Hepatic stellate cell (primary cell): ENCODE measurements at places on chromosomes 12 and 14.
A peak's percentile ranks its signal among the peaks of the same experiment; 100 is the strongest.

DNA sequence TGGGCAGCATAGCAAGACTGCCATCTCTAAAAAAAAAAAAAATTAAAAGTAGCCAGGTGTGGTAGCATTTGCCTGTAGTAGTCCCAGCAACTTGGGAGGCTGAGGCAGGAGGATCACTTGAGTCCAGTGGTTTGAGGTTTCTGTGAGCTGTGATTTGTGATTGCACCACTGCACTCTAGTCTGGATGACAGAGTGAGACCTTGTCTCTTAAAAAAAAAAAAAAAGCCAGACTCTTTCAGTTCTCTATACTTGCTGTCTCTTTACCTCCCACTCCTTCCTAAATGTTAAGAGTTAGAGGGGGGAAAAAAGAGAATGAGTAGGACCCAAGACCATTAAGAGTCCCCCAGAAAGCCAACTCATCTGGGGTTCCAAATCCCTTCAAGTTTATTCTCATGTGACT is 17.8 kb downstream of the EIF2S1 start:
- no peak for DNase-seq

GRCh38 chr14:91367173-91368171 is 50.1 kb downstream of the CCDC88C start:
- DNase-seq: peak; percentile 65

DNA sequence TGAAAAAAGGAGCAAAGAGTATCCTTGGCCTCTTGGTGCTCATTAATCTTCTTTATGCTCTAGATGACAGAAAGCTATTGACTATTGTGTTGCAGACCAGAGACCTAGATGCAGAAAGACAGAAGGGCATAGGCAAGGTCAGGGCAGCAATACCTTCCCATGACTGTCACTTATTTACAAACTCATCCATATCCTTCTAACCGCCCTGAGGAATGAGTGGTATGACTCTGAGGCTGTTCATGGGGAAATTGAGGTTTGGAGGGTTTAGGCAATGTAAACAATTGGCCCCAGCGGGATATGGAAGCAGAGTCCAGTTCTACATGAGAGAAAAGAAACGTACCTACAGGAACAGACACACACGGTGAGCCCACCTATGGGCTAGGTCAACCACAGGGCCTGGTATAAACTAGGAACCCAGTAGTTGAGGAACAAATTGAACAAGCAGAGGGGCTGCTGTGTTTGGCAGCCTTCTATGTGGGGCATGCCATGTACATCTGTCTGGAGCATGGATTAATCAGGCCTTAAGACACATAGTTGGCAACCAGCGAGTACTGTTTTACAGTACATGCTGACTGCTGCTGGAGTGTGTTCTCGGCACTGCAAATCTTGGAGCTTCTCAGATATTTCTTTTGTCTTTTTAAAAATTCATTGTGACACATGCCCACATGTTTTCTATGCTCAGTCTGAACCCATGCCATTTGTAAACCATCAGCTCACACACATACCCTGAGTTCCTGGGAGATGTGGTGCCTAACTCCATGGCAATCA is 159.7 kb upstream of the NTF3 start:
- DNase-seq: no peak

GRCh38 chr12:15289192-15289591 is 33.1 kb upstream of the PTPRO start:
- DNase-seq: no peak

DNA sequence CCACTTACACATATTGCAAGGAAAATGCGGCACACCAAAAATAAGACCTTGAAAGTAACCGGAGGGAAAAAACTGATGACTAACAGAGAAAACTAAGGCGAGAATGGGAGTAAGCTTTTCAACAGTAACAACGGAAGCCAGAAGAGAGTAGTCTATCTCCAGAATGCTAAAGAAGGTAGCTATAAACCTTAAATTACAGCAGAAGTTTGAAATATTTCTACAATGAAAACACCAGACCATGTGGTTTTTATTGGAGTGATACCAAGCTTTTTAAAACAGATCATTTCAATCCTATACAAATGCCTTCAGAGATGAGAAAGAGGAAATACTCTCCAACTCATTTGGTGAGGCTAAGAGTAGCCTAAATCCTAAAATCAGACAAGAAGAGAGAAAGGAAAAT is 209.5 kb downstream of the ANO6 start:
- DNase-seq: peak; percentile 9

DNA sequence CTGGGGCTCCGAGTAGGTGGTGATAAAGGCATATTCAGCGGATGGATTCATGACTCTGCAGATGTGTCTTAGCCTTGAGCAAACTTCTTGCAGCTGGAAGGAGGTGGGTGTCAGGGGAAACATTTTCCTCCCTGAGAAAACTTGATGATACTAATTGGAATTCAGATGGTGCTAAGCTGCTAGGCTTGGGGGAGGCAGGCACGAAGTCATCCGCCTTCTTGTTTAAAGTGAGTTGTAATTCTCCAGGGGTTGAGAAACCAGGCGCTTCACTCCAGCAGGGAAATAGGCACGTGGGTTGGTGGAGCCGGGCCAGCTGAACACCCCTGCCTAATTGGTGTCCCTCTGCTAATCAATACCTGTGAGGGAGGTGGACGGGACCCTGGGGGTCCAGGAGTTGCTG is 48.9 kb upstream of the FAM181A start:
- DNase-seq: no peak

DNA sequence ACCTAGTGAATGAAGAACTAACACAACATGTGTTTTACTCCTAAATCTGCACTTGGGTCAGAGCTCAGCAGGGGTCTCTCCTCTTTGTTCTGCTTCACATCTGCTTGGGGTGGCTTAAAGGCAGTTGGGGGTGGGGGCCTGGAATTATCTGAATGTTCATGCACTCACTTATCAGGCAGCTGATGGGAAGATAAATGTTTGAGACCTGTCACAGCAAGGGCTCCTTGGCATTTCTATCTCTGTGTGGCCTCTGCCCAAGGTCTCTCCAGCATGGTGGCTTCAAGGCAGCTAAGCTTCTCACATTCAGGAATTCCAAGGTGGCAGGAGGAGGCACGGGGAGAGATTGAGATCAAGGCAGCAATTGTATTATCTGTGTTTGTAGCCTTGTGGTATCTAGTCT is 6.4 kb upstream of the HMGA2 start:
- no peak for DNase-seq

- peak; percentile 38 for DNase-seq
Observed at GRCh38 chr12:104357421-104357952, 53.9 kb downstream of the EID3 start.

GRCh38 chr12:78324234-78324633 is 493.5 kb downstream of the NAV3 start:
- DNase-seq: no peak

GRCh38 chr14:22887260-22887989 is 4.4 kb downstream of the REM2 start:
- DNase-seq: peak; percentile 76

DNA sequence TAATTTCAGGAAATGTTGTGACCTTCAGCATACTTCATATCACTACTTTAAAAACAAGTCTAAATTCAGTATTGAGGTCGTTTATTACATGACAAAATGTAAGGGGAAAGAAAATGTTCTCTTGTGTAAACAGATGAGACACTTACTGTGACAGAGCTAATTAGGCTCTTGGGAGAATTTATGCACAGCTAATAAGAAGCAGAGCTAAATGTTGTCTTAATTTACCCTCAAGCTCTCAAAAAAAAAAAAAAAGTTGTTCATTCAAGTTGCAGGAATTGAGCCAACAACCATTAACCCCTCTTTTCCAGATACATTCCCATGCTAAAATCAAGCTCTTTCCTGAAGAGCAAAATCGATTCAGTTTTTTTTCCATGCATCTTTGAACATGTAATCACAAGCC is 1419.4 kb downstream of the FSCB start:
- no peak for DNase-seq

- DNase-seq: no peak
Observed at GRCh38 chr12:8087666-8088065, 5.6 kb downstream of the NECAP1 start.

DNA sequence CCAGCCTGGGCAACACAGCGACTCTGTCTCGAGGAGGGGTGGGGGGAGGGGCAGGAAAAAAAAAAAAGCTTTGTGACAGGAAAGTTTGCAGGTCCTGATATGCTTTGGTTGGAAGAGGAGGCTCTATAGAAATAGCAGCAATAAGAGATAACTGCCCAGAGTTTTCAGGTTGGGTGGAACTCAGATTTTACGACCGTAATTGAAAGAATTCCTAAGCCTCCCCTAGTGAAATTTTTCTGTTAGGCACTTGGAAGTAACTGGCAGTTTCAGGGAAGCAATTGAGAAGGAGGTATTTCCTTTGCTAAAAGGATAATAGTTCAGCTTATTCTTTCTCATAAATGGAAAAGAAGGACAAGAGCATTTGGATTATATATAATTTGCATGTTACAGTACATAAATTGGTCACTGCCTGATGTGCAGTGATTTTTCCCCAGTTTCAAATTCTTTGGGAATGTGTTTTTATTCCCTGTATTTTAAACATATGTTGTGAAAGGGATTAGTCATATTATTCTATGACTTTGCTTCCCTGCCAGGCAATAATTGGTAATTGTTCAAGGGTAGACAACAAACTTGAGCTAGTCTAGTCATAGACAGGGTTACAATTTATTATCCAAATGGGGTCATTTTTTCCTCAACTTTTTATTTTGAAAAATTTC is 452.8 kb downstream of the AEBP2 start:
- no peak for DNase-seq

GRCh38 chr12:104218935-104219334 is 3.4 kb downstream of the TXNRD1 start:
- no peak for DNase-seq

GRCh38 chr14:34615507-34615906 is 14.4 kb downstream of the SNX6 start:
- no peak for DNase-seq

- peak; percentile 77 for DNase-seq
Observed at GRCh38 chr14:24095271-24096068, 1.4 kb downstream of the PCK2 start.

- no peak for DNase-seq
Observed at GRCh38 chr14:50381823-50382287, 14.8 kb downstream of the CDKL1 start.

- no peak for DNase-seq
Observed at GRCh38 chr14:52235434-52235833, 32.1 kb upstream of the PTGDR start.

DNA sequence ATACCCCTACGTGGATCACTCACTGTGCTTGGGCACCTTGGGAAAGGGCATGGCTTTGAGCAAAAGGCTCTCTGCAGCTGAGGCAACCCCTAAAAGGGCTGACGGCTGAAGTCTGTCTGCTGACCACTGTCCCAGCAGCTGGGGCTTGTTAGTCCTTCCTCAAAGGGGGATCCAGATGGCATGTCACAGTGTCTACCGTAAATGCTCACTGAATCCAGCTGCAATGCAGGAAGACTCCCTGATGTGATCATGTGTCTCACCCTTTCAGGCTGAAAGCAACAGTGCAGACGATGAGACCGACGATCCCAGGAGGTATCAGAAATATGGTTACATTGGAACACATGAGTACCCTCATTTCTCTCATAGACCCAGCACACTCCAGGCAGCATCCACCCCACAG is 12.4 kb downstream of the OAS1 start:
- no peak for DNase-seq

- no peak for DNase-seq
Observed at GRCh38 chr12:130709971-130710732, 5.9 kb downstream of the RIMBP2 start.

GRCh38 chr12:71440763-71441748 is 1.5 kb downstream of the LGR5 start:
- no peak for DNase-seq

DNA sequence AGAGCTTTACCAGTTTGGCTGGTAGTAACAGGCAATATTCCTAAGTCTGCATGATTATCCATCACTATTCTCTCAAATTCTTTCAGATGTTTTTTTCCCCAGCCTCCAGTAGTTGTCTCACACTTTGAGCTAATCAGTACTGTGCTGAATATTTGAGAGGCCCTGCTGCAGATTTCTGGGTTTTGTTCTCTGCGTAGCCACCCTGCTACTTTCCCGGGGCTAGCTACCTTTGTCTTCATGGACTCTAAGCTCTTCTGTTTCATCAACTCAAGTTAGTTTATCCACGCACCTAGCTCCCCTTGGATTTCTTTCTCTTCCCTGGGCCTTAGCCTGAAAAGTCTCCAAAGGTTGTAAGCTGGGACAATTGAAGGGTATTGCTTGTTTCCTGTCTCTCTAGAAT is 73.0 kb downstream of the FUT8 start:
- no peak for DNase-seq

DNA sequence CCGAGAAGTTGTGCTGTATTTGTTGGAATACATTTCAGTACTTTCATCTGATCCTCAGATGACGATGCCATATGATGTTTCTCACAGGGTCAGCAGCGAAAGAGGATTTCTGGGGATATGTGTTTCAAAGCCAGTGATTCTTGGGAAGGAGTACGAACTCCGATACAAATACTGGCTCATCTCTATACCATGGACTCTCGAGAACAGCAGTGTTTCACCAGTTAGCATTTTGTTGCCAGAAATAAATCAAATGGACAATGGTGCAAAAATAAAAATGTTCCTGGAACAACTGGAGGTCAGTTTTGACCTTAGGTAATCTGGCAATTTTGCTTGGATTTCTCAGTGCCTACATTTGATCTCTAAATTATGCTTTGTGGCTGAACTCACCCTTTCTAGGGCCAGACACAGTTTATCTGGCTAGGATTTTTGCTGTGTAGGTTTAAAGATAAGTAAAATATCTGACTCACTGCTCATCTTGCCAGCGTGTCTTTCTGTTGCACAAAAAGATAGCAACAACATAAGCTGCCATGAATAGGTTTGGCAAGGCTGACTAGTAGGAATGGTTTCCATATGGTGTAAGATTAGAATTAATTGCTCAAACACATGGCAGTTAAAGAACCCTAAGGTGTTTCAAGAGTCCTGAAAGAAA is 11.0 kb upstream of the MGP start:
- DNase-seq: no peak

DNA sequence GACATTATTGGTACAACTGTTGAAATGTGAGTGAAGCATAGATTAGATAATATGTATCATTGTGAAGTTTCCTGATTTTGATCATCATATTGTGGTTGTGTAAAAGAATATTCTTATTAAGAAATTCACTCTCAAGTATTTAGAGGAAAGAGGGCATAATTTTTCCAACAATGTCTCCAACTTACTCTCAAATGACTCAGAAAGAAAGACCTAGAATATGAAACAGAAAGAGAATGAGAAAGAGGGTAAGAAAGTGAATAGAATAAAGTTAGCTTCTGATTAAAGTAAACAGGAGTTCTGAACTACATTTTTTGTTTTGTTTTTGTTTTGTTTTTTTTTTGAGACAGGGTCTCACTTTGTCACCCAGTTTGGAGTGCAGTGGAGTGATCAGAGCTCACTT is 123.0 kb downstream of the CPNE8 start:
- no peak for DNase-seq

DNA sequence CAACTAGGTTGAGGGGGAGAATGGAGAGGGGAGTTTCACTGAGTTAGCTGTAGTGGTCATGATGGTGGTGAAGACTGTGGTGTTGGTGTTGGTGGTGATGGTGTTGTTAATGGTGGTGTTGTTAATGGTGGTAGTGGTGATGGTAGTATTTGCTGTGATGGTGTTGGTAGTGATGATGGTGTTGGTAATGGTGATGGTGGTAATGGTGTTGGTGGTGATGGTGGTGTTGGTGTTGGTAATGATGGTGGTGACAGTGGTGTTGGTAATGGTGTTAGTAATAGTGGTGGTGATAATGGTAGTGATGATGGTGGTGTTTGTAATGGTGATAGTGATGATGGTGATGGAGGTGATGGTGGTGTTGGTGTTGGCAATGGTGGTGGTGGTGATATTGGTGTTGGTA is 9.1 kb downstream of the C1R start:
- no peak for DNase-seq

GRCh38 chr14:22573804-22574203 is 15.2 kb downstream of the DAD1 start:
- DNase-seq: no peak
